Astrocyte of the spinal cord (primary cell): ENCODE measurements at places on chromosomes 3 and 15.

DNA sequence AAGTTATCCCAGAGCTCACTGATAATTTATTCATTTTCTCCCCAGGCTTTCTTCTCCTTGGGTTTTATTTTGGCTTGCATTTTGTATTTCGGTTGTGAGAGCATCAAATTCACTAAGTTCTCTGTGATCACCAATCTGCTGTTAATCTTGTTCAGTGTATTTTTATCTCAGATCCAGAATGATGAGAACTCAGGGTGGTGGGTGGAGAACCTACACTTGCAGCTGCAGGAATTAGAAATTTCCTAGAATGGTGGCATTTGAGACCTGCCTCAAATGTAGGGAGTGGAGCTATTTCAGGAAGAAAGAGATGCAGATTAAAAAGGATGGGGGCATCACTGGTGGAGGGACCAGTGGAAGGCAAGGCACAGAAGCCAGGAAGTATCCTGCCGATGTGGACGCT lies 129.6 kb downstream of the OPA1 start:
- DNase-seq: no peak

GRCh38 chr15:67855842-67856241 lies 16.0 kb upstream of the RNU6-1 start:
- DNase-seq: no peak

- DNase-seq: no peak
These were observed 23.6 kb upstream of the RAB7A start for GRCh38 chr3:128702391-128702790.

DNA sequence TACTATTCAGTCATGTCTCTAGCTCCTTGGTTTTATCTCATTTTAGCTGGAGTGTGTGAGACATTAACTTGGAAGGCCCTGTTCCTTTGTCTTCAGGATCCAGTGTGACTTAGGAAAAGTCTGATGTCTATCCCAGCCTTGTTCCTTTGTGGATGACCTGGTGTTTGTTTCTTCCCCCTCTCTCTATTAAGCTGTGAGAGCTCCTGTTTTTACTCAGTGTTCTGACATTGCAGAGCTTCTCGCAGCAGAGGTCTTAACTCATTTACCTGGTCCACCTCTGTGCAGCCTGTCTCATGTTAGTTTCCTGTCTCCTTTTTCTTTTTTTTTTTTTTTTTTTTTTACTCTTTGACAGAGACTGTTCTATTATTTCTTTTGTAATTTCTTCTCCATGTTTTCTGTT lies 43.1 kb downstream of the KLF13 start:
- no peak for DNase-seq

DNA sequence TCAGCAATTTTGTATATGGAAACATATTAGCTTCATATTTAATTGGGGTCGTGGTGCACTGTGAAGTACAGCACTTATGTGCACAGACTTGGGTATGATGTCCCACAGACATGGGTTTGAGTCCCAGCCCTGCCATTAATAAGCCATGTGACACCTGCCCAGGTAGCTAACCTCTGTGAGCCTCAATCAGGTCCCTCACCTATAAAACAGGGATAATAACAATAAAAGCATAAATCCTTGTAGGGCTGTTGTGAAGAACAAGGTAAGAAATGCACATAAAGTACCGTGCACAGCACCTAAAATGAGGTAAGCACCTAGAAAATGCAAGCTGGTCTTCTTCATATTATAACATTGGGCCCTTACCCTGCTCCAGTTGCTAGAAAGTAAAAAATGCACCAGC lies 173.5 kb upstream of the WNT5A start:
- no peak for DNase-seq

- DNase-seq: peak; percentile 60
These were observed 35.7 kb upstream of the TMOD3 start for GRCh38 chr15:51793521-51794305.

GRCh38 chr3:159488602-159489001 lies 500.0 kb upstream of the IL12A start:
- no peak for DNase-seq

GRCh38 chr3:28125342-28125741 lies 116.1 kb upstream of the CMC1 start:
- no peak for DNase-seq

- peak; percentile 64 for DNase-seq
These were observed 109.1 kb downstream of the OPA1 start for GRCh38 chr3:193701953-193702635.

- DNase-seq: no peak
These were observed 8.3 kb upstream of the TASOR start for GRCh38 chr3:56691165-56692000.

DNA sequence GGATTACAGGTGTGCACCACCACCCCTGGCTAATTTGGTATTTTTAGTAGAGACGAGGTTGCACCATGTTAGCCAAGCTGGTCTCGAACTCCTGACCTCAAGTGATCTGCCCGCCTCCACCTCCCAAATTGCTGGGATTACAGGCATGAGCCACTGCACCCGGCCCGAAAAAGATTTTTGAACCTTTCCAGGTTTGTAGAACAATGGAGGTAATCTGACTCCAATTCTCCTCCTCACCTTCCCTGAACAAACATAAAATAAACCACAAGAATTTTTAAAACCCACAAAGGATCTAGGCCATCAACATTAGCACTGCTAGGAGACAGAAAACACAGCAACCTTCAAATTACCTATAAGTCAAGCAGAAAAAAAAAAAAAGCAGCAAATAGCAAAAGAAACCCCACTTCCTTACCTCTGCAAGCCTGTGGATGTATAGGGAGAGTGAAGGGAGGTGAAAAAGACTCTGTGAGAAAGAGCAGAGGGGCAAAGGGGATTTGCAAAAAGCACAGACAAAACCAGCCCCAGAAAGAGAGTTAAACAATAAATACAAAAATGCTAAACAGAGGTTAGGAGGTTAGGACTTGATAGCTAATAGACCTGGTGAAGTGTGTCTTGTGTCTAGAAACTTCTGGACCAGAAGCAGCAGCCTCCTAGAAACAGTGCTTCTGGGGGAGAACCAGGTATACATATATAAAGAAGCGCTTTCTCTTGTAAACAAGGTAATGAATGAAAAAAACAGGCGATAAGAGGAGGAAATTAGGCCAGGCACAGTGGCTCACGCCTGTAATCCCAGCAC lies 32.1 kb downstream of the TFDP2 start:
- DNase-seq: peak; percentile 77

DNA sequence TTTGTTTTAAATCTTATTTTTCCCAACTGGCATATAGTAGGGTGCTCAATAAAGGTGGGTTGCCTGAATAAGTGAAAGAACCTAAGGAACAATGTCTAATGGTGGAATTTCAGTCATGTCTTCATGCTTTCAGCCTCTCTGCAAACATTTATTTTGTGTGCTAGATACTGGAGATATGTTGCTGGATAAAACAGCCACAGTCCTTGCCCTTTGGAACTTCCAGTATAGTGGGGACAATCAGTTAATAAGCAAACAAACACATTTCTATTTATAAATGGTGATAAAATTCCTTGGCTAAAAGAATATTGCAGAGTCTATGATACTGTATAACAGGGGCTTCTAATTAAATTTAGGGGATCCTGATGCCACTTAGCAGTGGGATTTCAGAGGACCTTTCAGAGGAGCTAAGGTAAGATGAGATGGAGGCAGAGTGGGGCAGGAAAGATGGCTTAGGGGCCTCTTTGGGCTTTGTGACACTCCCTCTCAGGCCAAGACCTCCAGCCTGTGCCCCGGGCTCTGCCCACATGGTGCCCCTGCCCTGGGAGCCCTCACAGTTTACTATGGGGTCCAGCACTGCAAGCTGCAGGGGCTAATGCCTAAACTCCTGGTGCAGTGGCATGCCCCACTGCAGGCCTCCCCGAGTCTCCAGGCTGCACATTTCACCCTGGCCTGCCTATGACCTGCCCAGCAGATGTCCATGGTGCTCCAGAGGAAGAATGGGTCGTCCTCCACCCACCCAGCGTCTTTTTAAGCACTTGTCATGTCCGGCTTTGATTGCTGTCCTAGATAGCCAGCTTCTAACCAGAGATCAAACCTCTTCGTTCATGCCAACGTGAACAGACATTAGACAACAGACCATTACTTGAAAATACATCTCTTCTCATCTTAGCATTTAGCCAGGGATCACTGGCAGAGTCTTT lies 61.6 kb upstream of the PRR23C start:
- no peak for DNase-seq

- no peak for DNase-seq
These were observed 79.8 kb upstream of the HRH1 start for GRCh38 chr3:11074451-11074850.

- peak; percentile 46 for DNase-seq
These were observed 30.1 kb downstream of the POPDC2 start for GRCh38 chr3:119630128-119630879.

- DNase-seq: peak; percentile 72
These were observed 54.5 kb downstream of the ALDH1A2 start for GRCh38 chr15:58010983-58011382.

- DNase-seq: no peak
These were observed 12.3 kb downstream of the PGBD4 start for GRCh38 chr15:34114215-34114614.

- DNase-seq: no peak
These were observed 277.9 kb upstream of the GADL1 start for GRCh38 chr3:31172336-31172735.

DNA sequence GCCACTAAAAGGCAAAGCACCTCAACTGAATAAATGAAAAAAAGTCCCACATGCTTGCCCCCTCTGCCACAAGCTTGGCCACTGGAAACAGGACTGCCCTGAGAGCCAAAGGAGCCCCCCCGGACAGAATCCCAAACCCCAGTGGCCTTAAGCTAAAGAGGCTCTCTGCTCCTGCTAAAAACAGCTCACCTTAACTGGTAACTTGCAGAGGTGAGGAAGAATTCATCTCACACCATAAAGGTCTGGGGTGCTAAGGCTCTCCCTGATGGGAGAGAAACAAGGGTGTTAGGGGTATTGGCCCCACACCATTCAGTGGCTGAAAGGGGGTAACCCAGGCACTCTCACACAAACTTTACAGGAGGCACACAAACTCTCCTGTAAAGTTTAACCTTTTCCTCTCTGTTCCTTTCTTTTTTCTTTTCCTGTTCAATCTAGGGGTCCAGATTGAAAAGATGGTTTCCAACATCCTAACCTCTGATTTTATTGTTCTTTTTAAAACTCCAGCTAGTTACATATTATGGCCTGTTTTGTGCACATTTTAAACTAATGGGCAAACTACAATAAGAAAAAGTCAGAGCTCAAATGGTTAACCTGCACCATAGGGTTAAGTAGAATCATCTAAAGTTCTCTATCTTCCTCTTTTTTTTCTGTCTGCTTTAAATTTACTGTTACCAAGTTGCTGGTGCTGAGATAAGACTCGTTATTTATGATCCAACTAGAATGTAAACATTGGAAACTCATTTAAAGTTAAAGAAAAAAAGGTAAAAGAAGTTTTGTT lies 19.9 kb downstream of the TRANK1 start:
- DNase-seq: no peak

DNA sequence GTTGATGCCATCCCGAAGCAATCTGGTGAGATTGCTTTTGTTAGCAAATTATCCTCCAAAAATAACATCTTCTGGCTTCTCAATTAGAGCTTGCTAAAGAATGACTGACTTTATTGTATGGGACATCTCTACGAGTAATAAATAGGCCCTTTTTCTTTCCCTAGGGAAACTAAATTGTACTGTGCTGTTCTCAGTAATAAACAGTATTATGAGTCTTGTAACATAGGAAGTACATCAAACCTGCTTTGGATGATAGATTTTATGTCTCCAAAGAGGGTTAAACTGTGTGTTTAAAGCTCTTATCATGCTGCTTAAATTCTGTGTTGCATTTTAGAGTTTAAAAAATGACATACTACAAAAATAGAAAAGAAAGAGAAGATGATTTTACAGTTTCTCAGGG lies 153.4 kb upstream of the THRB start:
- DNase-seq: no peak

- no peak for DNase-seq
These were observed 6.2 kb downstream of the PLA2G4B start for GRCh38 chr15:41844814-41845213.

DNA sequence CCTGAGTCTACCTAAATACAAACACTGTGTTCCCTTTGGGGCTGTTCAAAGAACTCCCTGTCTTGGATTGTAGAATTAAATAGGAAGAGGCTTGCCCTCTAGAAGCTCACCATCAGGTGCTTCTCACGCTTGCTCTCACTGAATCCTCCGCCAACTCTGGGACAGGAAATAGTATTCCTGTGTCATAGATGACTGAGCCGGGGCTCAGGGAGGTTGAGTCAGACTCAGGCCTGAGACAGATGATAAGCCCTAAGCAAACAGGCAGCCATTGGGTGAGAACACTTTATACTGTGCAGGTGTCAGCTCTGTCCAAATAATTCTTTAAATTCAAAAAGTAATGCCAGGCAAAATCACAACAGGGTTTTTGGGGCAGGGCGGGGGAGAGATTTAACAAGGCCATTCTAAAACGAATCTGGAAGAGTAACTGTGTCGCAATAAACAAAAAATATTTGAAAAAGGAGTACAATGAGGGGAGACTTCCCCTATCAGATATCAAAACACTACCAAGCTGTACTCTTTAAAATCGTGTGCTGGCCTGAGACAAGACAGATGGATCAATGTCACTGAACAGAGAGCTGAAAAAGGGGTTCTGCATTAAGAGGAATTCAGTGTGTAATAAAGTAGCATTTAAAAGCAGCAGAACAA lies 59.0 kb downstream of the EPHB3 start:
- peak; percentile 22 for DNase-seq

DNA sequence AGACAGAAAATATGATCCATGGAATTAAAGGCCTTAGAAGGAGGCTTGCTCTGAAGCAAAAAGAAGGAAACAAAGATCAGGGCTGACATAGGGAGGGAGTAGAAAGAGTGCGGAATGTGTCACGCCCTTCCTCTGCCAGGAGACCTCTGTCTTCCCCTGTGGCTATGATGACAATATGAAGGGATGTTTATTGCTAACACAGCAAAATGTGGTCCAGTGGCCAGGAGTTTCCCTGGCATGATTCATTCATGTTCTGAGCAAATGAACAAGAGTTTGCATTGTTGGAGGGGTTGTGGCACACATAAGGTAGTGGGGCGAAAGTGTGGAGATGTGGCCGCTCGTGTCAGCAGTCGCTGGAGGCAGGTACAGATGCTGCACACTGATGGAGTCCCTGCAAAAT lies 169.4 kb downstream of the SHQ1 start:
- DNase-seq: no peak

GRCh38 chr3:13002398-13003124 lies 70.7 kb downstream of the IQSEC1 start:
- peak; percentile 33 for DNase-seq

GRCh38 chr3:95434491-95434890 lies 1371.6 kb downstream of the NSUN3 start:
- peak; percentile 2 for DNase-seq
